Fibroblast of the conjunctiva (primary cell): ENCODE measurements at places on chromosomes 7 and 10.

DNA sequence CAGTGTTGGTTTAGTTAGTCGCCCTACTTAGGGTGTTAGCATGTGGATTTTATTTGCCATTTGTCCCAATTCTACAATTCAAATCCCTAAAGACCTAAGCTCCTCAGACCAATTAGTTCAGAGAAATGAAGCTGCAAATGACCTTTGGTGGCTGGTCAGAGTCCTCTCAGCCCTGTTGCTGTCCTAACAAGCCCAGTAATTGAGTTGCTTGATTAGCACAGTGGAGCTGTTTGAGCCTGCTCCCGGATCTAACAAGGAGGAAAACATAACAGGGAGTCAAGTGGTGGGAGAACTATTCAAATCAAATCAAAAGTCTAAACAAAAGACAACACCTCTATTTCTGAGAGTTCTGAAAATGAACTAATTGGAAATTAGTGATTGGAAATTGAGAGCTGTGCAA, 22.1 kb downstream of the ZDHHC6 start:
- no peak for DNase-seq

GRCh38 chr10:132135053-132135872, 51.5 kb upstream of the DPYSL4 start:
- DNase-seq, result no peak

DNA sequence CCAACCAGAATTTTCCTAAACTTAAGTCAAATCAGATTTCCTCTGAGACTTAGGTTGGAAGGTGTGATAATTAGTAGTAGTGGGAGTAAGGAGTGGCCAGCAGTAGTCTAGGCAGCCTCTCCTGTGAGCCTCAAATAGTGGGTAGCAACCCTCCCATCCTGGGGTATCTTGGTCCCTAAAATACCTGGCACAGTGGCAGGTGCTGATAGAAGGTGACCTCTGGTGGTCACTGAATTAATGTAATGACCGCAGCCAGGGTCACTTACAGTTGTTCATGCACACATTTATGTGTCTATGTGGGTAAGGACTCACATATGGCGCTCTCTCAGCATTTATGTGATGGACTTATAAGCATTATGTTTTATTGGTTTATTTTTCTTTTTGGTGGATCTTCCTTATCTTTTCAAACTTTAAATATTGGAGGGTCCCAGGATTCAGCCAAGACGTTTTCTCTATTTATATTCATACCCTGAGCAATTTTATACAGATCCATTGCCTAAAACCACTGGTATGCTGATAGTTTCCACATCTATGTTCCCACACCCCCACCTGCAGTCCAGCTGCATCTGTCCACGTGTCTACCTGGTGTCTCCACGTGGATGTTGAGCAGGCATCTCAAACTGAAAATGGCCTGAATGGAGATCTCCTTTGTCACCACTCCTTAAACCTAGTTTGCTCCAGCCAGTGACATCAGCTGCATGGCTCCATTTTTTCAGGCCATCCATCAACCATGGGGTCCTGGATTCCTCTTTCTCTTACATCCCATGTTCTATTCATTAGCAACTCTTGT, 18.3 kb downstream of the BMPER start:
- no peak for DNase-seq

GRCh38 chr7:100396421-100396982, 23.2 kb downstream of the PILRA start:
- DNase-seq, result no peak

DNA sequence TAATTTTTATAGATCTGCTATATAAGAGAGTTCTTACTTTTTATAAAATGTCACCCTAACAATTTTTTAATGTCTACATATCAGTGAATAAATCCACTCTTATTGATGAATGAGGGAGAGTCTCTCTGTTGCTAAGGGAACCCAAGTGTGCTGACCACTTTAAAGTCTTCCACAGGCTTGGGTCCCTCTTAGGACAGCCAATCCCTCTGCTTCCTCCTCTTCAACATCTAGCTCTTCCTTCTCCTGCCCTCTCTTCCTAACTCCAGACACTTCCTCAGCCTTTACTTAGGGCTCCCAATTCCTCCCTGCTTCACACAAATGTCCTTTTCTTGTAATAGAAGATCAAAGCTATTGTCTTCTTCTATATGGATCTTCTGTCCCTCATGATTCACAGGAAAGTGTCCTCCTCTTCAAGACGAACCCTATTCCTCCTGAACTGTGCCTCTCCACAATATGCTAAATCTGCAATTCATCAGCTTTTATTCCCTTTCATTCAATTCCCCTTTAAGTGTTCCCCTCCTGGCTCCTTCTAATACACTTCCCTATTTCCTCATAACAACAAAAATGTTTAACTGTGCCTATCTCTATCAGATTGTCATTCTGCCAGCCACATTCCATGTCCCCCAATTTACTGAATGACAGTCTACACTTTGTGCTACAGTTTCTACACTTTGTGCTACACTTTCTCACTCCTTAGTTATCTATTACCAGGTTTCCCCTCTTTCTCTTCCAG, 37.7 kb downstream of the CDK6 start:
- DNase-seq, result no peak

DNA sequence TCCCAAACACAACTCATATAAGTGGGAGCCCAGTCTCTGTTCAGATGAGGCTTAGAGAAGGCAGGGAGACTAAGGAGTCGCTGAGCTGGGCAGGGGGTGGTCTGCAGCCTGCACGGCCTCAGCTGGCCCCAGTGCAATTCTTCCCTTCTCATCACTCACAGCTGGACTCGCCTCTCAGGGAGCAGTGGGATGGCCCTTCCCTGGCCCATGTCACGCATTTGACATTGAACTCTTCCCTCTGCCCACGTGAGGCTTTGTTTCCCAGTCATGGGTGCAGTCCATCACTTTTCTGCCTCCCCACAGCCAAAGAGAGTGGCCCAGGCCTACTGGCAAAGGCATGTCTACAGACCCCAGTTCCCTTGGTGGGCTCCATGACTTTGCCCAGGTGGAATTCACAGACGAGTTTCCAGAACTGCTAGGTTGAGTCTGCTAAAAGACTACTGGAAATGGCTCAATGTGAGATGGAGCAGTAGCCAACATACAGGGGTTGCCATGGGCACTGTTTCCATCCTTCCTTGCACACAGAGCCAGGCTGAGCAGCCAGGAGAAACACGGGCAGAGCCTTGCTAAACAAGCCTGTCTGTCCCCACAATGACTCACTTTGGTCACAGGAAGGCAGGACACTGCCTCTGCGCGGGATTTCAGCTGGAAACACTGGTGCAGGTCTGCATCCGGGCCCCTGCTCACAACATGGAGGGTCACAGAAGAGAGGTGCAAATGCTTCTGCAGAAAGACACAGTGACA, 90.1 kb downstream of the OAT start:
- no peak for DNase-seq

DNA sequence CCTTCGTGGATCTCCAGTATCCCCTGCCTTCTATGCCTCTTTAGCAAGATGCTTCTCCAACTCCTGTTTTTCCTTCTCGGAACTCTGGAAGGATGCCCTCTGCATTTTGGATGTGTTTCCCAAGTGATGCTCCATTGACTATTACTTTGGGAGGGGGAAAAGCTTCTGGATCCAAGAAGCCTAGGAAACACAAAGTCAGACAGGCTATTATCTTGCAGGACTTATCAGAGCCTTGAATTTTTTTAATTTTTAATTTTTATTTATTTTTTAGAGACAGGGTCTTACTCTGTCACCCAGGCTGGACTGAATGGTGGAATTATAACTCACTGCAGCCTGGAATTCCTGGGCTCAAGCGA, 21.1 kb downstream of the TMEM270 start:
- no peak for DNase-seq

GRCh38 chr10:33257439-33258080, 76.9 kb downstream of the NRP1 start:
- no peak for DNase-seq

GRCh38 chr10:11341283-11341960, 270.0 kb downstream of the USP6NL start:
- no peak for DNase-seq

- DNase-seq, result no peak
Measured at GRCh38 chr10:34988397-34989067, 101.6 kb downstream of the CUL2 start.

DNA sequence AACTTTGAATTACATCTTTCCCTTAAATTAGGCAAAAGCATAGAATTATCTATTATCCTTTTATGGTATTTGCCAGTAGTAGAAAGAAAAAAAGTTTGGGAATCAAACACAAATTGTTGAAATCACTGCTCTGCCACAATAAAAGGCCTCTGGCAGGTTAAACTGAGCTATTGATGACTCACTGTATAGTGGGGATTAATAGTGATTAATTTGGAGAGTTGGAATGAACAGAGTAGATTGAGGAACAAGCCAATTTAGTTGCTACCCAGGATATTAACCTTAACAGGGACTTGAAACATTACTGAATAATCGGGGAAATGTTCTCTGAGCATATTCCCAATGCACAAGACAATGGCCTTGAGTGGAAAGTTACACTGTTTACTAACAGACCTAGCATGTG, 33.1 kb downstream of the MASTL start:
- no peak for DNase-seq

GRCh38 chr7:131244259-131244852, 83.3 kb upstream of the MKLN1 start:
- peak; percentile 86 for DNase-seq

- DNase-seq, result no peak
Measured at GRCh38 chr10:79947083-79947415, 1.9 kb downstream of the SFTPD start.

- DNase-seq, result no peak
Measured at GRCh38 chr10:126611303-126611702, 59.2 kb downstream of the C10orf90 start.

DNA sequence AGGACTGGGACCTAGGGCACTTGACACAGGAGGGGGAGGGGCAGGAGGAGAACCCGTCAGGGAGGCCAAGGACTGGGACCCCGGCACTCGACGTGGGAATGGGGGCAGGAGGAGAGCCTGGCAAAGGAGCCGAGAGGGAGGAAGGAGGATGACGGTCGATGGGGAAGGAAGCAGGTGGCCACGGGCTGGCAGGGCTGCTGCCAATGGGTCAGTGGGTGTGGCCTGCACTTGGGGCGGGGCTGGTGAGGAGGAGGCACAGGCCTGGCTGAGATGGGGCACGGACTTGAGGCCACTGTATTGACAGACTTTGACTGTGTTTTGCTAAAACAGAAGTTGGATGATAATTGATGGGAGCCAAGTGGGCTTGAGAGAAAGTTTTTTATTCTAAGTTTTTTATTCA, 68.9 kb downstream of the RBM33 start:
- DNase-seq, result no peak

DNA sequence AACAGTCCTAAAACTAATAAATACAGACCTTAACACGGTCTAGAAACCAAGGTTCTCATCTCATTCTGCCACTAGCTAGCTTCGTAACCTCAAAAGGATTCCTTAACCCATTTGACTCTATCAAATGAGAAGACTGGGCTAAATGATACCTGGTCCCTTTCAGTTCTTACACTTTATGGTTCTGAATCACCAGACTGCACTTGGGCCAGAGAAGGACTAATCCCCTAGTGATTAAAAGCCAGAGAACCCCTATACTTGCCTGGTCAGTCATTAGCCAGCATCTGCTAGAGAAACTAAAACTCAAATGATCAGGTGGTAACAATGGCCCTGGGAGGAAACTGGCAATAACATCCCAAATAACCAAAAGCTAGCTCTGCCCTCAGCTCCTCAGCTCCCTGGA, 16.8 kb downstream of the TMEM243 start:
- no peak for DNase-seq

- DNase-seq, result no peak
Measured at GRCh38 chr7:20835111-20835750, 48.5 kb upstream of the SP8 start.

GRCh38 chr7:35256256-35257175, 2.6 kb upstream of the TBX20 start:
- DNase-seq, result no peak

DNA sequence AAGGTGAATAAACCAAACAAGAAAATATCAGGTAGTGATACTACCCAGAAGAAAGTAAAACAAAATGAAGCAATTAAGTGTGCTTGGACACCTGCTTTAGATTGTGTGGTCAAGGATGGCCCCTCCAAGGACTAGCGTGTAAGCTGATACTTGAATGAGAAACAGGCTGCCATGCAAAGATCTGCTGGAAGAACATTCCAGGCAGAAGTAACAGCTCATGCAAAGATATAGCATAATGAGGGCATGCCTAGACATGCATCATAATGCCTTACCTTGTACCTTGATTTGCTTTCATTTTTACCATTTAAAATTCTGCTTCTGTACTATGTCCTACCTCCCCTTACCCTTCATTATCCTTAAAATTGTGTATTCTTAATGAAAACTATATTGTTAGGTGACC, 74.8 kb upstream of the HDAC9 start:
- peak; percentile 18 for DNase-seq

- DNase-seq, result no peak
Measured at GRCh38 chr10:61142987-61143386, 199.0 kb upstream of the RHOBTB1 start.

- DNase-seq, result peak; percentile 41
Measured at GRCh38 chr7:1533547-1534329, 3.2 kb downstream of the MAFK start.

- DNase-seq, result no peak
Measured at GRCh38 chr10:70714951-70715350, 42.6 kb downstream of the ADAMTS14 start.

DNA sequence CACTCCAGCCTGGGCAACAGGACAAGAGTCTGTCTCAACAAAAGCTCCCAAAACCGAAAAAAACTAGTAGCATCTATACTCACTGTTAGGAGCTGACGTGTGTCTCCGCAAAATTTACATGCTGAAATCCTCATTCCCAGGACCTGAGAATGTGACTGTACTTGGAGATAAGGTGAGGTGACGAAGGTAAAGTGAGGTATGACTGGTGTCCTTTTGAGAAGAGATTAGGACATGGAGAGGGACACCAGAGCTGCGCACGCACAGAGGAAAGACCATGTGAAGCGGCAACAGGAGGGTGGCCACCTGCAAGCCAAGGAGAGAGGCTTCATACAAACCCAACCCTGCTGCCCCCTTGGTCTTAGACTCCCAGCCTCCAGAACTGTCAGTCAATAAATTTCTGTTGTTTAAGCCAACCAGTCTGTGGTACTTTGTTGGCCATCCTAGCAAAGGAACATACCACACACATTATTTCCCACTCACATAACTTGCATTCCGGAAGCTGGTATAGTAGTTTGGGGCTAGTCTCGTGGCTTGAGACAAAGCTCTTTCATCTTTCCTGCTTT, 1154.0 kb upstream of the CELF2 start:
- DNase-seq, result no peak

- no peak for DNase-seq
Measured at GRCh38 chr7:157540606-157541294, 203.9 kb downstream of the DNAJB6 start.
